GM19239 (cell line): ENCODE measurements at places on chromosomes 3 and 15.

GRCh38 chr15:58268746-58269267 is 130.6 kb downstream of the AQP9 start:
- no peak for DNase-seq

DNA sequence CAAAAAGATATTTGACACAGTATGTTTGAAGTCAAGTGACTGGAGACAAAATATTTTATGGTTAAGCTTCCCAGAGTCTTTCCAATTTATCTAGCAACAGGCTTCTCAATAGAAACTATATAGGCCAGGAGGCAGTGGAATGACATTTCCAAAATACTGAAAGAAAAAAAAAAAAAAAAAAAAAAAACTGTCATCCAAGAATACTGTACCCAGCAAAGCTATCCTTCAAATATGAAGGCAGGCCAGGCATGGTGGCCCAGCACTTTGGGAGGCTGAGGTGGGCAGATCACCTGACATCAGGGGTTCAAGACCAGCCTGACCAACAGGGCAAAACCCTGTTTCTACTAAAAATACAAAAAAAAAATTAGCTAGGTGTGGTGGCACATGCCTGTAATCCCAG is 20.9 kb downstream of the NME9 start:
- no peak for DNase-seq

DNA sequence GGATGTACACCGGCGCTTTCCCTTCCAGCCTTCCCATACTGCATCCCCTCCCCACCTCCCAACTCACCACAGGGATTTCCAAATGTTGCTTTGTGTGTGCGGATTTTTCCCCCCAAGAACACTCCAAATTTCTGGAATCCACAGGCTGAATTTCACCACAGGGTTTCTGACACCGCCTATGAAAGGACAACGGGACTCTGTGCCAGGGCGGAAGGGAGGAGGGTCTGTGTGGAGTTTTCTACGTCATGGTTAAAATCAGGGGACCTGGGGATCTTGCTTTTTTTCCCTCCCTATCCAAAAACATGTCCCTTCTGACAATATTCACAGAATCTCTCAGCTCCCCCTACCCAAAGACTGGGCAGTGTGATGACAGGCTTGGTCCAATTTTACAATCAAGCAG is 14.6 kb downstream of the CYP19A1 start:
- no peak for DNase-seq

DNA sequence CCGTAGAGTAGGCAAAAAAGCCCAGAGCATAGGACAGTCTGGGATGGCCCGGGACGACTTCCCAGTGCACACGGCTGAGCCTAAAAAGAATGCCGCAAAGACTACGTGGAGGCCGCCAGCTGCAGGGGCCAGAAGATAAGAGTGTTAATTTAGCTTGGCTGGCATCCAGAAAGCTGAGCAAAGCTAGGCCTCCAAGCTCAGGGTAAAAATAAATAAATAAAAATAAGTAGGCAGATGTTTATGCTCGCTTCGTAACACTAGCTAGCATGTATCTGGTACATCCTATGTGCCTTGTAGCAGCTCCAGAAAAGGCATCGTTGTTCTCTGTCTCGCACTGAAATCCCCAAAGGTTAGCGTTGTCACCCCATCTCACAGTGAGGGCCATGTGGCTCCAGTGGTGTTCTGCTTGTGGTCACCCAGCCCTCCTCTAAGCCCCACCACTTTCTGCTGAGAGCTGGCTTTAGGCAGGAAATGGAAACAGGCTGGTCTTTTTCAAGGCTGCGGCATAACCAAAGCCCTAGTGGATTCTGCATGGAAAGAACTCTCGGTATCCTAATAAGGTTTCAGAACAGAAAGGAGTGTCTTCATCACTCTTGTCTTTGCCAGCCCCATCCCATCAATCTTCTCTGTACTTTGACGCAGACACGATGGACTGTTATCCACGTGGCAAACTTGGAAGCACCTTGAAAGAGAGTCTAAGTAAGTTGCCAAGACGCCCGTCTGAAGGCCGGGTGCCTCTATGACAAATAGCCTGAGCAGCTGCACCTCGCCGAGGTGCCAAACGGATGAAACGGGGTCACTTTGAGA is 58.1 kb upstream of the MEF2A start:
- DNase-seq, result no peak

DNA sequence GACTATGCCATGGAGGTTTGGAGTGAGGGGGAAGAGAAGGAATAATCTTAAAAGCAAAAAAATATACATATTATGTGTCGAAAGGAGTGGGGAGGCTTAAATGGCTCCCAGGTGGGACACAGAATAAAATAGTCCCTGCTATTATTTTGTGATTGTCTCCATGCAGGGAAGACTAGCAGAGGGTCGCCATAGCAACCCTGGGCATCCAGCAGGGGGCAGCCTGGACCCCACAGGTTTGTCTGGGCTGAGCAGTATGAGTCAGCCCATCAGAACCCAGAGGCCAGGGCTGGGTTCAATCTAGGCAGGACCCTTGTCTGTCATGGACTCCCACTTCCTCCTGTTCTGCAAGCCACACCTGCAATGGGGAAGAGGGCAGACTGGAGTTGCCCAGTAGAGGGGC is 17.6 kb upstream of the LINGO1 start:
- no peak for DNase-seq

DNA sequence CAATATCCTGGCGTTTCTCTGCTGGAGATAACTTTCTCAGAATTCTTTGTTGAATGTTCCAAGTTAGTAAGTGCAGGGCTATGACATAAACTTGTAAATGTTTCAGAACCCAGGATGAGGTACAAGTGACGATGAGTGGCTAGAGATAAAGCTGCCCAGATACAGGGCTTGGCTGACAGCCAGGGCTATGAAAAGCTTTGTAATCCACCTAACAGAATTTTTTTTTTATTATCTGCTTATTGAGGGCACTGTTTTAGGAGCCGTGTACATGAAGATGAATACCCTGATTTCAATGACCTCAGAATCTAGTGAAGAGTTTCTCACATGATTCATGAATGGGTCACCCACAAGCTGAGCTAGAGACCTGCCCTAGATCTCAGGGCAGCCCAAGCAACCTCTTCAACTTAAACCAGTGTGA is 431.4 kb downstream of the DIPK2A start:
- no peak for DNase-seq

DNA sequence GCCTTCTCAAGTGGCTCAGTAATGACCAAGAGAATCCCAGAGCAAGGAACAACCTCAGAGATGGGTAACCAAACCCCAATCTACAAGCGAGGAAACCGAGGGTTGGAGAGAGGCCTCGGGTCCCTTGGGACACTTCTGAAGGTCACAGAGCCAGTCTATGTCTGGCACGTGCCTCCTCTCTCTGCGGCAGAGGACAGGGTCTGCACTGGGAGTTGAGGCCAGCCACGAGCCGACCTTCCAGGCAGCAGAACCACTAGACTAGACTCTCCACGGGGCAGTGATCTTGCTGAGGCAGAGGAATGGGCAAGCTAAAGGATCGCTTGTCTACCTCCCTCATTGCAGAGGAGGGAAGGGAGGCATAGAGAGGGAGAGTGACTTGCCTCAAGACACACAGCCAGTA is 100.6 kb upstream of the SMAD3 start:
- DNase-seq, result no peak

GRCh38 chr3:14787630-14788029 is 31.1 kb upstream of the FGD5 start:
- DNase-seq, result no peak

GRCh38 chr15:98282656-98283332 is 322.3 kb downstream of the ARRDC4 start:
- no peak for DNase-seq

- no peak for DNase-seq
Measured at GRCh38 chr3:167913219-167913835, 177.8 kb downstream of the SERPINI1 start.

- no peak for DNase-seq
Measured at GRCh38 chr3:81776643-81777042, 15.2 kb upstream of the GBE1 start.

DNA sequence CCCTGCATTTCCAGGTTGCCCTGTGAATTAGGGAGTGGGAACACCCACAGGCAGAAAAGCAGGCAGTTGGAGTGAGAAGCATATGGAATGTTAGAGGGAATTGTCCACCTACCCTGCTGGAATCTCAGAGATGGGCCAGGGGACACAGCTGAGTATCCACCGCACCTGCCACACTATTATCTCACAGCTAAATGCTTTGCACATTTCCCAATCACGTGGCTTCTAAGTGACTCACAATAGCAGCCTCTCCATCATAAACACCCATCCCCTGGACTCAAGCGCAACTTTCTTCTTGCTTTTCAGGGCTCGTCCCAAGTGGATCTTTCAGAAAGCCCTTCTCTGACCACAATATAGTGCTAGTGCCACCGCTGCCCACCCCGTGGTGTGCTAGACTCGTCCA is 389.0 kb upstream of the LMCD1 start:
- DNase-seq, result no peak

GRCh38 chr3:55827786-55828185 is 340.7 kb upstream of the WNT5A start:
- DNase-seq, result no peak

- no peak for DNase-seq
Measured at GRCh38 chr3:51705276-51706020, 1.4 kb upstream of the GRM2 start.

GRCh38 chr3:45513041-45513440 is 81.5 kb upstream of the LIMD1 start:
- no peak for DNase-seq

DNA sequence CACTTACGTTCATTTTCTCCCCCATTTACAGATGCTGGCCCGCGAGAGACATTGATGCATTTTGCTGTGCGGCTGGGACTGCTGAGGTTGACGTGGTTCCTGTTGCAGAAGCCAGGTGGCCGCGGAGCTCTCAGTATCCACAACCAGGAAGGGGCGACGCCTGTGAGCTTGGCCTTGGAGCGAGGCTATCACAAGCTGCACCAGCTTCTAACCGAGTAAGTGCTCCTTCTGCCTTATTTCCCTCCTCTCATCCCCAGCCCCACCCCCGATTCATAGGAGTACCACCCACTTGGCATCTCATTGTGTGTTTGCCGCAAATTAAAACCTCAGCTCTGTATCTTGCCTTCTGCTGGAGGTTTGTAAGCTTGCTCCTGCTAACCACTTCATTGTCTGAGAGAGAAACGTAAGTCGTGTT is 163.3 kb downstream of the AKAP13 start:
- DNase-seq, result no peak

GRCh38 chr3:41324156-41324475 is 124.8 kb downstream of the CTNNB1 start:
- DNase-seq, result no peak

DNA sequence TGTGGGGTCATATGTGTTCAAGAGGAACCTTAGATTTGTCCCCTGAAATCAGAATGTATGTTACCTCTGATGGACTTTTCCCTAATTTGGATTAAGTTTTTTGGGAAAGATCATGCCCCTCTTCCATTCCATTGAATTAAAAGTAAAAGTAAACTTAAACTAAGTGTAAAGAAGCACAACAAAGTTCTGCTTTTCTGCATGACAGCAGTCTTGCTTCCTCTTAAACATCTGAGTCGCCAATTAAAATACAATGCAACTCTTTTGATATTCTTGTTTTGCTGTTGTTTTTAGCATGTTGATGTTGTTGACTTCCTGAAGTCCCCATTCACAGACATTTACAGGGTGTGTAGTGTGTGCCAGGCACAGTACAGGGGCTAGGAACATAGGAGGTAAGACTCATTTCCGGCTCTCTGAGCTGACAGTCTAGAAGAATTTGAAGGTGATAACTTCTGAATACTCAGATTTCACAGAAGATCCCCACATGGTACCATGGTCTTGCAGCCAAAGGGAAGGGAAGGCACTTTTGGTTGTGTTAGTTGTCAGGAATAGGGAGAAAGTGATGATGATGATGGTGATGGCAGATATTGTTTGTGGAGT is 45.0 kb downstream of the USP13 start:
- no peak for DNase-seq

DNA sequence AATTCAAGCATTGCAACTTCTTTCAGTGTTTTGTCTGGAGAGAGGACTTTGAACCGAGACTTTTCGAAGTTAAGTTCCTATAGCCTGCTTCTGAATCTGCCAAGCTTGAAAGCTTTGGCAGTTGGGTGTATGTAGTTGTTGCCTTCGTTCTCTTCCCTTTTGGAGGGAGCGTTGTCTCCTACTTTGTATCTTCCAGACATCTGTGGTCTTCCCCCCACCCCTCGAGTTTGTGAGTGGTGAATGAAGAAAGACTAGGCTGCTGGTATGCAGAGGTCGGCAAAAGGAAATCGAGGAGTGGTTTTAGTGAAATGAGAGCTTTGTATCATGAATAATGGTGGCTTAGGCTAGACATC is 1.3 kb downstream of the CTNNB1 start:
- DNase-seq, result no peak

DNA sequence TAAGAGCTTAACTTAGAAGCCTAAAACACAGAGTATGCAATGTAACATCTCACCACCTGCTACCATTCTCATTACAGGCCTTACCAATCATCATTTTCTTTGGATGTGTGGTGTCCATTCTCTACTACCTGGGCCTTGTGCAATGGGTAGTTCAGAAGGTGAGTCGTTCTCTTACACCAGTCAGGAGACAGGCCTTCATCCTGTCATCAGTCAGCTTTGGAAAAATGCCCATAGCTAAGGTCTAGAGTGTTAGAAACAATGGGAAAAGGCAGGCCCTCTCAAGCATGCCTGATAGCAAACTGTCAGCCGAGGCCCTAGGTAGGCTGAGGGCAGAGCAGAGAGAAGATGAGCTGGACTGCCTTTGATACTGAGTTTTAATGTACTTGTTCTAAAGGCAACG is 13.5 kb downstream of the SLC28A2 start:
- DNase-seq, result no peak

GRCh38 chr3:182978387-182978786 is 2.0 kb downstream of the DCUN1D1 start:
- DNase-seq, result no peak

- DNase-seq, result no peak
Measured at GRCh38 chr3:128906031-128906803, 26.8 kb downstream of the ACAD9 start.

DNA sequence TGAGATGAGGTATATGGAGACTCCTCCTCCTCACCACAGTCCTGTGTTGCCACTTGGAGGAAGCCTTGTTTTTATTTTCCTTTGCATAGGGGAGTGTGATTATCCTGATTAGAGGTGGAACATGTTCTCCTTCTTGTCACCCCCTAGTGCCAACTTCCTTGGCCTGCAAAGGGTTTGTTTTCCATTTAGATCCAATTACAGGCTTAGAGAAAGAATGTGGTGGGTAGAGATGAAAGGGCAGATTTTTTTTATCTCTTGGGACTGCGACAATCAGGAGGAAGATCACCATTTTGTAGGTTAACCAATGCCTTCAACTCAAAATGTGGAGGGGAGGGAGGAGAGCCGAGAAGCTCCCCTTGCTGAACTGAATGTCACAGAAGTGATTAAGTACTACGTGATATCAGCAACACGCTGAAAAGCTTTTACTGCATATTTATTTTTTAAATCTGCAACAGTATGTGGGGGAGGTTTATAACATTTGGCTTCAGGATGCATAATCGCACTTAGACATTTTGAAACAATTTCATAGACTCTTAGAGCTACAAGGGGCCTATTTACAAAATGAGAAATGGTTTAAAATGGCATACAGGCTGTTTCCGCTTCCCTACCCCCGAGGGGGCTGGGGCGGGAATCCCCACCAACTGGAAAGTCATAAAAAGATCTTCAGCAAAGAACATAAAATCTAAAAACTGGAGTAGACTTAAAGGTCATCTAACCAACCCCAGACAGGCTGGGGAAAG is 2.4 kb downstream of the LMCD1 start:
- DNase-seq, result no peak
